Stimulated activated CD4-positive, alpha-beta T cell treated with anti-CD3 and anti-CD28 coated beads, Interleukin-15, amount 100 ng/mL, for 48 hours (primary cell): ENCODE measurements at places on chromosomes 13 and 19.
A peak's percentile ranks its signal among the peaks of the same experiment; 100 is the strongest.

GRCh38 chr13:28866932-28867331 lies 46.8 kb downstream of the MTUS2 start:
- DNase-seq, result no peak

DNA sequence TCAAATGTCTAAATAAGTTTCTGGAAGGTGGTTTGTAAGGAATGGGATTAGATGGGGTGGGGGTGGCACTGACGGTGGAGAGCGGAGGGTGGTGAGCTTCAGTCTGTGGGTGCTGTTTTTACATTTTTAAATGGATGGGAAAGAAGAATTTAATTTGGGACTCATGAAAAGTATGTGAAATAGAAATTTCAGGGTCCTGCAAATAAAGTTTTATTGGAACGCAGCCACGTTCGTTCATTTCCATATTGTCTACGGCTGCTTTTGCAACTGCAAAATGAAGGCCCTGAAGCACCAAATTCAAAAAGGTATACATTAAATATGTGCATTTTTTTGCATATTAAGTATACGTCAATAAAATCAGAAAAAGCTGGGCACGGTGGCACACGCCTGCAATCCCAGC lies 9.9 kb downstream of the KANK2 start:
- DNase-seq, result no peak

DNA sequence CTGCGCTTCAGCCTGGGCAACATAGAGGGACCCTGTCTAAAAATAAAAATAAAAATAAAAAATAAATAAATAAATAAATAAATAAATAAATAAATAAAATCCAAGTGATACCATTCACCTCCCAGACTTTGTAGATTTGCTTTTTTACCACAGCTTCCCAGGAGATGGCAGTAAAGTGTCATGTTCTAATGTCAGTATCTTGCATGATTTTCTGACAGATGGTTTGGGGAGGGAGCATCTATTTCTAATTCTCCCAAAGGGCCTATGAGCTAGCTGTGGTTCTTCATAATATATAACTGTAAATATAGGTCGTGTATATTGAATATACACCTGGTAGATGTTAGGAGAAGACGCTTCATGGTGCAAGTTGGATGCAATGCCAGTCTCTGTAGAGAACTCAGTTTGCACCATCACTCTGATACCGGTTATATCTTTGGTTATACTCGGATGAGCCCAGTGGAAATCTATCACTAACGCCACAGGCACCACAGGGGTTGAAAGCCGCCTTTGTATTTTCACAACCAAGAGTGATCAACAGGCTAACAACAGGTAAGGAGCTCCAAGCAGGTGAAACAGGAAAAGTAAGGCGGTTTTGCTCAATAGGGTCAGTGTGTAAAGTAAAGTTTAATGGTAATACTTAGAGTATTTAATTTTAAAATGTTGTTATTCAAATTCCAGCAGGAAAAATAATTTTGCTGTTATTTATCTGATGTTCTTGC lies 13.9 kb downstream of the APLP1 start:
- no peak for DNase-seq

DNA sequence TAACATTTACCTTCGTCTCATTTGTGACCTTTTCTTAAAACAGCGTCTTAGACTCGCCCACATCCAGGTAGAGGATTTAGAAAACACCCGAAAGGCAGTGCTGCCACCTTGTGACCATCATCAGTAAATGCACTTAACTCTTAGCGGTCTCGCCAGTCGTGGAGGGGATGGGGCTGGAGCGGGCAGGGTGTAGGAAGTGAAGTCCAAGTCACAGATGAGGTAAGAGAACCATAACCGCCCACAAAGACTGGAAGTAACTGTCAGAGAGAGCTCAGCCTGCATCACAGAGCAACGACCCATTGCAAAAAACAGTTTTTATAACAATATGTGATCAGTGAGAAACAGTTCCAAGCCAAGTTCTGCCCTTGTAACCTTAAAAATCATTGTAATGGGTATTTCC lies 10.7 kb upstream of the CEACAM3 start:
- peak; percentile 53 for DNase-seq

DNA sequence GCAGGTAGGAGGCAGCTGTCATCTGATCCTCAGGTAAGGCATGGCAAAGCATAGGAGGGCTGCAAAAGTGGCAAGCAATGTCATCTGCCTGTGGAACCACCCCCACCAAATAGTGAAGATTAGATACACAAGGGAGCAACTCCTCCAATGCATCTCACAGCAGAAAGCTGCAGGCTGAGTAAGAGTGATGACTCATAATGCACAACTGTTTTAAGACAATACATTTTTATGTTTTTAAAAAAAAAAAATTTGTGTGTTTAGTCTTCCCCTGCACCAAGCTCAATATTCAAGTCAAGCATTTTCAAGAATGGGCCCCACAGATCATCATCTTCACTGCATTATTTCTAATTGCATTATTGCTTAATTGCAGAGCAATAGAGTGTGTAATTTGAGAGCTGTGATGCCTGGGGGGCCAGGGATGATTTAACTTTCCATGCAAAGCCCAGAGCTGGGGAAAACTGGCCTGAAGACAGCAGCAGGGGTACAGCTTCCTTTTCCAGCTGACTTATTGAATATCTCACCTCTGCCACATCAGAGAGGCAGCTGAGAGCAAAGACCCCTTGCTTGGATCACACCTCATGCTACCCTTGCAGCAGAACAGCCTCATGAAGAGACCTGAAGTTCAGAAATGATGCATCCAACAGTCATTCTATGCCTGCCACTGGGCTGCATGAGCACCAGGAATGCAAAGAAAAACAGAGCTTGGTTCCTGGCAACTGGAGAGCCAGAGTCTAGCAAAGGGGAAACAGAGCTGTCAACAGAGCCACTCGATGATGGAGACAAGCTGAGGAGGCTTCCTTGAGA lies 22.7 kb upstream of the POP4 start:
- DNase-seq, result no peak
